Kidney (tissue), 22 donors: ENCODE measurements at places on chromosomes 5 and 9. TPM values are rescaled to one million over a fixed set of nuclear protein-coding genes. Genes with fewer than 3 reads are reported as not detected.

DNA sequence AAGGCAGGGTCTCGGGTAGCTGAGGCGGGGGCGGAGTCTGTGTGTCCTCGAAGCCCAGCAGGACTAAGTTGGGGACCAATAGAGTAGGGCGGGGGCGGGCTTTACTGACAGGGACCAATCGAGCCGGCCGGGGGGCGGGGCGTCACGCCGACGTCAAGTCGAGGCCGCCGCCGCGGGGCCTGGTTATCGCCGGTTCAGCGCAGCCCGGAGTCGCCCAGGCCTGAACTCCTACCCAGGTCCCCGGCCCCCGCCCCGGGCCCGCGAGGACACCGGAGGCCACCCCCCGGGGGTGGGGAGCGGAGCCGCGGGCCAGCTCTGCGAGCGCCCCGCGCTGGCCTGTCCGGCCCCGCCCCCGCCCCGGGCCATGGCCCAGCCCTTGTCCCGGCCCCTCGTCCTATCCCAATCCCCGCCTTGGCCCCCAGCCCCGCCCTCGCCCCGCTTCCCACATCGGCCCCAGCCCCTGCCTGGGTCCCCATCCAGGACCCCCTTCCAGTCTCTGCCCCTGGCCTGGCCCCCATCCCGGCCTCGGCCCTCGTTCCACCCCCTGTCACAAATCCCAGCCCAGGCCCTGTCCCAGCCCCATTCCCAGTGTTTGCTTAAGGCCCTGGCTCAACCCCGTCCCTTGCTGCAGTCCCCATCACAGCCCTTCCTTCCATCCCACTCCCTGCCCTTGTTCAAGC lies at the start of gene TMEM8B:
Gene TMEM8B, plus strand, starts transcription at position 145 of the 680 bp plus-strand sequence. Its CDS starts 220 bp downstream, at position 365.
- H3K27me3 ChIP-seq = no peaks in the 10 kb centered on the region
- DNase-seq = peak; percentile 97
- peaks cover 28% of the 10 kb centered on the region for H3K4me1 ChIP-seq
- peak within 1 kb of the TSS; percentile 88 for H3K27ac ChIP-seq
- peak within 1 kb of the TSS; percentile 71 for H3K4me3 ChIP-seq

- H3K4me3 ChIP-seq = no peak overlapping the region
- no peak overlapping the region for H3K27ac ChIP-seq
- H3K4me1 ChIP-seq = no peaks in the 10 kb centered on the region
- no peaks in the 10 kb centered on the region for H3K27me3 ChIP-seq
- no peak for DNase-seq
Observed at GRCh38 chr5:1477341-1477740, 32.1 kb upstream of the SLC6A3 start.

- H3K27ac ChIP-seq = no peak overlapping the region
- no peaks in the 10 kb centered on the region for H3K27me3 ChIP-seq
- no peak overlapping the region for H3K4me3 ChIP-seq
- no peak for DNase-seq
- H3K36me3 ChIP-seq = peaks cover 6% of the 10 kb centered on the region
Observed at GRCh38 chr5:150363185-150363584, 5.7 kb downstream of the TCOF1 start.

- H3K27ac ChIP-seq = peak overlapping the region; percentile 68
- DNase-seq = peak; percentile 84
- H3K36me3 ChIP-seq = peaks cover 3% of the 10 kb centered on the region
- no peak overlapping the region for H3K4me3 ChIP-seq
Observed at GRCh38 chr5:142327111-142327842, 2.5 kb upstream of the SPRY4 start.

DNA sequence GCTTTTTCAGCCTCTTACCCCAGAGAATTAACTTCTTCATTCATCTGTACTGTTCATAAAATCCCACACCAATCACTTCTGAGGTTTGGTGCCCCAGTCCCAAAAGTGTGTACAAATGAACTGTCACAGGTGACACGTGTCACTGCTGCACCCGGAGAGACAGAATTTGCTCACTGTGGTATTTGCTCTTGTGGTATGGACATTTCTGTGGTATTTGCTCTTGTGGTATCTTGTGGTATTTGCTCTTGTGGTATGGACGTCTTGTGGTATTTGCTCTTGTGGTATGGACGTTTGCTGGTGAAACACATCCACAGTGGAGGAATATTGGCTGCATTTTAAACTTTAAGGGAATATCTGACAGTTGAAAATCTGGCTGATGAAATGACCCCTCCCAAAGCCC lies 214.9 kb upstream of the DAP start:
- no peaks in the 10 kb centered on the region for H3K27me3 ChIP-seq
- no peaks in the 10 kb centered on the region for H3K36me3 ChIP-seq
- DNase-seq = no peak
- no peak overlapping the region for H3K27ac ChIP-seq

DNA sequence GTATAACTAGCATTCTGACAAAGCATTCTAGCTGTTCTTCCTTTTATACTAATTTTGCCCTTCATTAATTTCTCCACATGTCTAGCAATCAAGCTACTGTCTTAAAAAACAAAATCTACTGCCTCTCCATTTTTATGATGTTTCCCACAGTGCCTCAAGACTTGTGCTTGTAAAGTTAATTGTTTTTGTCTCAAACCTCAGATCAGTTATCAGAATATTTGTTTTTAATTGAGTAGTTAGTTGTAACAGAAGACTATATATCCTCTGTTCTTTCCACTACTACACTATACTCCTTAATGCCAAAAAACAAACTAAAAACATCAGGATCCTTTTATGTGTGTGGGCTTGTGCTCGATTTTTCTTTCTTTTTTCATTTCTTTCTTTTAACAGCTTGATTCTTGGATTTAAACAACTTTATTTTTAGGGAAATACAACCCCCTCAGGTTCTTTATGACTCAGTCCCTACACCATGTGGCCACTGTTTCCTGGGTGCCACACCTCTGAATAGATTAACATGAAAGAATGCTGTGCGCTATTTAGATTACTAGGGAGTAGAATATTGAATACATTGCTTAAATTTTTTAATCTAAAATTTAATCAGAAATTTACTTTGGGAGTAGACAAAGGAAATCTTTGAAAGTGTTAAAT lies 1.2 kb downstream of the ASPN start:
- no peaks in the 10 kb centered on the region for H3K27me3 ChIP-seq
- H3K4me1 ChIP-seq = peaks cover 5% of the 10 kb centered on the region
- no peak for DNase-seq
- no peaks in the 10 kb centered on the region for H3K36me3 ChIP-seq
- H3K27ac ChIP-seq = peak overlapping the region; percentile 66

GRCh38 chr9:68540712-68541535 lies at the start of gene TMEM252:
TMEM252 (minus strand) TSS chr9:68540883; CDS start chr9:68540814, 69 bp downstream.
- H3K27ac ChIP-seq = peak within 1 kb of the TSS; percentile 70
- no peaks in the 10 kb centered on the region for H3K4me1 ChIP-seq
- no peaks in the 10 kb centered on the region for H3K27me3 ChIP-seq
- DNase-seq = peak; percentile 61

SPATA31C1 gene
- total RNA-seq = not detected

MZB1 gene
- total RNA-seq = 49.6 TPM

SPINK6 gene
- total RNA-seq = not detected

TYRP1 gene
- 0.41 TPM for total RNA-seq

EGFL7 gene
- total RNA-seq = 140 TPM

CHSY3 gene
- total RNA-seq = 3.0 TPM

SLC36A3 gene
- not detected for total RNA-seq
